Spinal cord (tissue), 10 donors: ENCODE measurements at places on chromosomes 13 and 19. TPM values are rescaled to one million over a fixed set of nuclear protein-coding genes. Genes with fewer than 3 reads are reported as not detected.

GRCh38 chr19:46892252-46893179 is 31.7 kb downstream of the ARHGAP35 start:
- no peaks in the 10 kb centered on the region for H3K27me3 ChIP-seq
- H3K36me3 ChIP-seq, result no peaks in the 10 kb centered on the region
- peaks cover 7% of the 10 kb centered on the region for H3K4me1 ChIP-seq
- no peak overlapping the region for H3K27ac ChIP-seq

MEDAG gene
- 12.1 TPM for total RNA-seq

GRCh38 chr19:16435238-16435917 is 36.4 kb downstream of the EPS15L1 start:
- H3K27me3 ChIP-seq, result no peaks in the 10 kb centered on the region
- peaks cover 6% of the 10 kb centered on the region for H3K4me1 ChIP-seq
- peaks cover 68% of the 10 kb centered on the region for H3K36me3 ChIP-seq
- no peak for DNase-seq
- peak overlapping the region; percentile 82 for H3K27ac ChIP-seq
- H3K4me3 ChIP-seq, result no peak overlapping the region

DNA sequence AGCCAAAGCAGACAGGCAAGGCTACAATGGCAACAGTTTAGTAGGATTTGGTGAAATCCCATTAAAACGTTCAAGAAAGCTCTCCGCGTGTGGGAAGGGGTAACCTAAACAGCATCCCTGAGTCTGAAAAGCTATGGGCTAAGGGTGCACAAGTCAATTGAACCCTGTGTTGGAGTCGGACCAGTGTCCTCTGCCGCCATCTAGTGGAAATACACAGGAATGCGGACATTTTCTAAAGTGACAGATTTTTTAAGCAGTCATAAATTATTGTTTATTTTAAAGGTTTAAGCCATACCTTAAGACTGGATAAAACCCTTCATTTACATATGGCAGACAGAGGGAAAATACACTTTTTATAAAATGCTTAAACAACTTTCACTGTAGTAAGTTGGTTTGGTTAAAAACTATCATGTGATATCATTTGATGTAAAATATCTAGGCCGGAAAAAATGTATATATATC is 26.5 kb upstream of the LSM14A start:
- H3K4me1 ChIP-seq, result no peaks in the 10 kb centered on the region
- no peak overlapping the region for H3K27ac ChIP-seq
- no peaks in the 10 kb centered on the region for H3K36me3 ChIP-seq
- H3K4me3 ChIP-seq, result no peak overlapping the region
- no peaks in the 10 kb centered on the region for H3K27me3 ChIP-seq

DNA sequence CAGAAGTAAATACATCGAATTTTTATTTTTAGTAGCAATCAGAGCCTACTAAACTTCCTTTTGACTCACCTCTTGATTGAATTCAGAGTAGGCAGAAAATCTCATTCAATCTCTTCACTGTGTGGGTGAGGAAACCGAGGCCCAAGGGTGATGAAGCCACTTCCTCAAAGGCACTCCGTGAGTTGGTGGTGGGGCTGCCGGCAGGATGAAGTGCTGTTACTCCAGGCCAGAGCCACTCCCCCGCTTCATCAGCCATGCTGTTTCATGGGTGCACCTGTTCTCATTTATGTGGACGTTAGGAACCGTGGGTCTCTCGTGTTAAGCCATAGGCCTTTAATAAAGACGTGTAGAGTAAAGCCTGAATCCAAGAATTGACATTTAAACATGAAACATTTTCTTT is 13.2 kb downstream of the ING1 start:
- no peak for DNase-seq
- H3K4me1 ChIP-seq, result no peaks in the 10 kb centered on the region
- H3K36me3 ChIP-seq, result peaks cover 3% of the 10 kb centered on the region
- H3K4me3 ChIP-seq, result no peak overlapping the region
- H3K27ac ChIP-seq, result no peak overlapping the region

CGB8 gene
- total RNA-seq, result not detected

METTL21C gene
- total RNA-seq, result not detected

DNA sequence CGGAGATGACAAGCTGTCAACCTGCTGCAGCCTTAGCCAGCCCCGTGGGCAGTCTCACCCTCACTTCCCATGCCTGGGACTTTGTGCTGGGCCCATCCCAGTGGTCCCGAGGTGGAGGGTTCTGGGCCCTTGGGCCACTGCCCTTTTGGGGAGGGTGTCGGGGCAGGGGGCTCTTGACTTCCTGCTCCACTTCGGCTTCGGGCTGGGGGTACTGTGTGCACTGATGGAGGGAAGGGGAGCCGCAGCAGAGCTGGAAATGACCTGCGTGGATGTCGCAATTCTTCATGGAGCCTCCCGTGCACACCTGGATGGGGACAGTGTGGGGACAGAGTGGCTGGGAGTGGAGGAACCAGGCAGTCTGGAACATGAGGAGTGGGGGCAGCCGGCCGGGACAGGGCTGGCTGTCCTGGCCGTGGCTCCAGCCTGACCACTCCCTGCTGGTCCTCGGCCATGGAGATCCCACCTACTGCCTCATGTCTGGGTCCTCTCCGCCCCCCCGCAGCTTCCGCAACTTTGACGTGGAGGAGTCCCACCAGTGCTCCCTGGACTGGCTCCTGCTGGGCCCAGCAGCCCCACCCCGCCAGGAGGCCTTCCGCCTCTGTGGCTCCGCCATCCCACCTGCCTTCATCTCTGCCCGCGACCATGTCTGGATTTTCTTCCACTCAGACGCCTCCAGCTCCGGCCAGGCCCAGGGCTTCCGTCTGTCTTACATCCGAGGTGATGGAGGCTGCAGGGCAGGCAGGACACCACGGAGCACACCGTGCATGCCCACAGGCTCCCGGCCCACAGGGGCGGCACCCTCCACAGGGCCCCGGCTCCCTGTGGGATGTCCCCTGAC is 10.2 kb downstream of the LRP3 start:
- no peaks in the 10 kb centered on the region for H3K27me3 ChIP-seq
- H3K4me1 ChIP-seq, result peaks cover 8% of the 10 kb centered on the region
- H3K4me3 ChIP-seq, result no peak overlapping the region
- no peak overlapping the region for H3K27ac ChIP-seq
- H3K36me3 ChIP-seq, result peaks cover 98% of the 10 kb centered on the region
- DNase-seq, result no peak

GRCh38 chr19:17648097-17648660 is 40.0 kb downstream of the UNC13A start:
- H3K4me3 ChIP-seq, result no peak overlapping the region
- H3K36me3 ChIP-seq, result peaks cover 75% of the 10 kb centered on the region
- no peak for DNase-seq
- no peak overlapping the region for H3K27ac ChIP-seq
- H3K4me1 ChIP-seq, result no peaks in the 10 kb centered on the region

ZNF628 gene
- total RNA-seq, result 1.5 TPM

ELAVL3 gene
- 25.8 TPM for total RNA-seq

DNA sequence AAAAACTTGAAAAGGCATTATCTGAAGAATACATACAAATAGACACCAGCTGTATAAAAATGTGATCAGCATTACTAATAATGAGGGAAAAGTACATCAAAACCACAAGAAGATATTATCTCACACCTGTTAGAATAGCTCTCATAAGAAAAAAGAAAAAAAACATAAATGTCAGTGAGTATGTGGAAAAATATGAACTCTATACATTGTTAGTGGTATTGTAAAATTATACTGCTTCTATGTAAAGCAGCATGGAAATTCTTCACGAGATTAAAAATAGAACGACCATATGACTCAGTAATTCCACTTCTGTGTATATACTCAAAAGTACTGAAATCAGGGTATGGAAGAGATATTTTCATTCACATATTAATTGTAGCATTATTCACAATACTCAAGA is 1146.4 kb downstream of the SLITRK5 start:
- no peak for DNase-seq
- H3K4me1 ChIP-seq, result no peaks in the 10 kb centered on the region
- H3K36me3 ChIP-seq, result no peaks in the 10 kb centered on the region
- H3K27me3 ChIP-seq, result no peaks in the 10 kb centered on the region
- no peak overlapping the region for H3K4me3 ChIP-seq

GRCh38 chr13:51829568-51829899 is 15.4 kb downstream of the TMEM272 start:
- H3K4me3 ChIP-seq, result no peak overlapping the region
- H3K27ac ChIP-seq, result no peak overlapping the region
- no peaks in the 10 kb centered on the region for H3K27me3 ChIP-seq
- DNase-seq, result no peak
- H3K4me1 ChIP-seq, result peaks cover 7% of the 10 kb centered on the region

- no peaks in the 10 kb centered on the region for H3K27me3 ChIP-seq
- no peak overlapping the region for H3K4me3 ChIP-seq
- DNase-seq, result no peak
Measured at GRCh38 chr13:20099319-20099718, 61.5 kb downstream of the GJA3 start.

GRCh38 chr13:72963762-72964161 is 95.0 kb upstream of the KLF5 start:
- H3K27me3 ChIP-seq, result no peaks in the 10 kb centered on the region
- no peak for DNase-seq
- no peak overlapping the region for H3K27ac ChIP-seq
- H3K4me3 ChIP-seq, result no peak overlapping the region
- peaks cover 1% of the 10 kb centered on the region for H3K36me3 ChIP-seq

GPR18 gene
- total RNA-seq, result not detected

UBE2M gene
- total RNA-seq, result 49.6 TPM

DNA sequence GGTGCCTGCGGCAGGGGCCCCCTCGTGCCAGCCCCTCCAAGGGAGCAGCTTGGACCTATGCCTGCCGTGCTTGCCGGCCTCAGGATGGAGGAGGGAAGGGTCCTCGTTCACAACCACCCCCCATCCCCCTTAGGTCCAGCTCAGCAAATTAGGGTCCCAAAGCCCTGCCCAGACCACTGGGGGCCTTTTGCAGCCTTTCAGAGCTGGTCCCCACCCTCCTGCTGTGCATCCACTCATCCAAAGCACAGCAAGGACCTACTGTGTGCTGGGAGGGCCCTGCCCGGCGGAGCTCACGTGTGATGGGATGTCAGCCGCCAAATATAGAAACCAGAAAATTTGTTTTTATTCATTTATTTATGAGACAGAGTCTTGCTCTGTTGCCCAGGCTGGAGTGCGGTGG is 16.5 kb upstream of the SLC7A10 start:
- H3K36me3 ChIP-seq, result no peaks in the 10 kb centered on the region
- H3K4me1 ChIP-seq, result peaks cover 18% of the 10 kb centered on the region
- H3K27ac ChIP-seq, result no peak overlapping the region
- DNase-seq, result no peak

DNA sequence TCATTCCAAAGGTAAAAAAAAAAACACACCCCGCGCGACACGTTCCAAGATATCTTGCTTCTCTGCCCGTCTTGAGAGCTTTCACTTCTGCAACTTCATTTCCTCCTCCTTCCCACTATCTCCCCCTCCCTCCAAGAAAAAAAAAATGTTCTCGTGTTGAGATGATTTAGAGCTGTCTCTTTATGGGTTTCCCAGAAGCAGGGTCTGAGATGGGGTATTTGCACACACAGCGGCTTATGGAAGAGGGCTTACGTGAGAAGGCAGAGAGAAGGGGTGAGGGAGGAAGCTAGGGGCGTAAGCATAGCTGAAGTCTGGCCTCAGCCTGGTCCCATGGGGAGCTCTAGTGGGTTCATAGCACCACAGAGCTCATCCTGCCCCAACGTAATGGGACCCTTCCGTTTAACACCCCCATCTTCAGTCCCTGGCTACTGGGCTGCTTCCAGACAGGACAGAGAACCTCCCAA is 31.3 kb upstream of the USE1 start:
- no peaks in the 10 kb centered on the region for H3K27me3 ChIP-seq
- H3K36me3 ChIP-seq, result peaks cover 68% of the 10 kb centered on the region
- H3K27ac ChIP-seq, result no peak overlapping the region
- H3K4me3 ChIP-seq, result no peak overlapping the region

ONECUT3 gene
- total RNA-seq, result 0.06 TPM

DNA sequence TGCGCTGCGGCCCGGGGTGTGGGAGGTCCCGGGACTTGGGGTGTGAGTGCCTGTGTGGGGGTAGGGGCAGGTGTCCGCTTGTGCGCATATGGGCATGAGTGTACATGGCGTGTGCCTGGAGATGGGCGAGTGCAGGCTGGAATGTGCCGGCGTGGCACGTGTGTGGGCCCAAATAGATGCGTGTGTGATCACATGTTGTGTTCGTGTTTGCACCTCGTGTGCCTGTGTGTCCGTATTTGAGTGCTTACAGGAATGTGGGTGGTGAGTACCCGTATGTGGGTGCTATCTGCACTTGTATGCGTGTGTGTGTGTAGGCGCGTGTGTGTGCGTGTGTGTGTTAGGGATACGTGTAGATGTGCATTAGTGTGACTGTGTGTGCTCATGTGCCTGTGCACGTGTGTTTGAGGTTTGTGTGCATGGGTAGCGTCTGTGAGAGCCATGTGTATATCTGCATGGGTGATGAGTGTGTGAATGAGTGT is 3.4 kb downstream of the ZNF536 start:
- peaks cover 19% of the 10 kb centered on the region for H3K4me1 ChIP-seq
- no peaks in the 10 kb centered on the region for H3K36me3 ChIP-seq
- no peaks in the 10 kb centered on the region for H3K27me3 ChIP-seq

DNA sequence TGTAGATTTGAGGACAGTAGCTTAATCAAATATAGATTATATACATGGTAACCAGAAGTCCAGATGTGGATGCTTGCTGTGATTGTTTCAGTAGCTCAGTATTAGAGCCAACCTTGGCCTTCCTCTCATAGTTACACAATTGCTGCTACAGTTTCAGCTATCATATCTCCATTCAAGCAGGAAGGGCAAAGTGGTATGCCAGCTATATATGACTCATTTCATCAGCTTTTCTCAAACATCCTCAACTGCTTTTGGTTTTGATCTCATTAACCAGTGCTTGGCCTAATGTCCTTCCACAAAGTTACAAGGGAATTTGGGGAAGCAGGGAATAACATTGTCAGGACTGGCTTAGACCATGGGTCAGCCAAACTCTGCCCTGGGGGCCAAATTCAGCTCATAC is 73.0 kb upstream of the MAB21L1 start:
- no peaks in the 10 kb centered on the region for H3K36me3 ChIP-seq
- H3K4me1 ChIP-seq, result no peaks in the 10 kb centered on the region
- H3K27ac ChIP-seq, result no peak overlapping the region
- H3K4me3 ChIP-seq, result no peak overlapping the region
- H3K27me3 ChIP-seq, result no peaks in the 10 kb centered on the region
- no peak for DNase-seq

- no peaks in the 10 kb centered on the region for H3K36me3 ChIP-seq
- H3K4me3 ChIP-seq, result no peak overlapping the region
- no peak overlapping the region for H3K27ac ChIP-seq
- H3K4me1 ChIP-seq, result no peaks in the 10 kb centered on the region
- no peaks in the 10 kb centered on the region for H3K27me3 ChIP-seq
Measured at GRCh38 chr13:23146006-23146405, 34.8 kb upstream of the SGCG start.

DNA sequence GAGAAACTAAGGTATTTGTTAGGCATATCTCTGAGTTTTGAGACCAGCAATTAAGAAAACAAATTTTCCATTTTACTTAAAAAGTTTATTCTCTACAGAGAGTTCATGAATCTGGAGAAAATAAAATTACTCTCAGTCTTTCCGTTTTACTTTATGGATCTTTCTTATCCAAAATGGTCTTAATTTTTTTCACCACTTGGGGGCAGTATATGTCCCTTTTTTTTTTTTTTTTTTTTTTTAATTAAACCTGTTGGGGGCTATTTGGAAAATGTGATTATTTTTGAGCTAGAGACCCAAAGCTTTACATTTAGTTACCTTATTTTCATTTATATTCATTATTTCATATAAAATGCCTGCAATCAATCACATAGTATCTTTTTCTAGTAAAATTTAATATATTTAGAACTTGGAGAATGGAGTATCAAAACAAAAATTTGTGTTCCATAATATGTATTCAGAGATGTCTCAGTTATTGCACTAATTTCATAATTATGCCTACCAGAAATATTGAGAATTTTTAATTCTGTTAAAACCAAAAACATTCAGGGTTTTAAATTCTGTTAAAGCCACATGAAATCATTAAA is 27.1 kb downstream of the PIBF1 start:
- no peak overlapping the region for H3K4me3 ChIP-seq
- H3K27ac ChIP-seq, result no peak overlapping the region
- H3K27me3 ChIP-seq, result no peaks in the 10 kb centered on the region
- H3K36me3 ChIP-seq, result peaks cover 7% of the 10 kb centered on the region
- peak; percentile 46 for DNase-seq

CCL25 gene
- total RNA-seq, result not detected
